ENCODE measurements at places on chromosomes 11 and 22.

GRCh38 chr22:19701420-19702145 is 12.7 kb upstream of the SEPTIN5 start:
- no peak for DNase-seq

DNA sequence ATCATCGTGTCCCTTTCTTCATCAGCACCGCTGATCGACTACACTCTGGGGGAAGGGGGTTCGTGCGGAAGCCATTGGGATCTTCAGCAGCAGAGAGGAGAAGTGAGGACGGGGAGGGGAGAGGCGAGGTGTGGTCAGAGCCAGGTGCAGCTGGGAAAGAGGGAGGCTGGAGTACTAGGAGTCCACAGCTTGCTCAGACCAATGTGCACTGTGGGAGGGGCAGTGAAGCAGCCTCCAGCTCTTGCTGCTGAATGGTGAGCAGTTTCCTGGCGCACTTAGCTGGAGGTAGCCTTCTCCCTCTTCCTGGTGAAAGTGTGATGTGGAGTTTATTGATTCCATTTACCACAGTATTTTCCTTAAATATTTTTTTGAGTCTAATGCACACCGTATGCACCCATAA is 99.0 kb upstream of the NECTIN1 start:
- no peak for DNase-seq

DNA sequence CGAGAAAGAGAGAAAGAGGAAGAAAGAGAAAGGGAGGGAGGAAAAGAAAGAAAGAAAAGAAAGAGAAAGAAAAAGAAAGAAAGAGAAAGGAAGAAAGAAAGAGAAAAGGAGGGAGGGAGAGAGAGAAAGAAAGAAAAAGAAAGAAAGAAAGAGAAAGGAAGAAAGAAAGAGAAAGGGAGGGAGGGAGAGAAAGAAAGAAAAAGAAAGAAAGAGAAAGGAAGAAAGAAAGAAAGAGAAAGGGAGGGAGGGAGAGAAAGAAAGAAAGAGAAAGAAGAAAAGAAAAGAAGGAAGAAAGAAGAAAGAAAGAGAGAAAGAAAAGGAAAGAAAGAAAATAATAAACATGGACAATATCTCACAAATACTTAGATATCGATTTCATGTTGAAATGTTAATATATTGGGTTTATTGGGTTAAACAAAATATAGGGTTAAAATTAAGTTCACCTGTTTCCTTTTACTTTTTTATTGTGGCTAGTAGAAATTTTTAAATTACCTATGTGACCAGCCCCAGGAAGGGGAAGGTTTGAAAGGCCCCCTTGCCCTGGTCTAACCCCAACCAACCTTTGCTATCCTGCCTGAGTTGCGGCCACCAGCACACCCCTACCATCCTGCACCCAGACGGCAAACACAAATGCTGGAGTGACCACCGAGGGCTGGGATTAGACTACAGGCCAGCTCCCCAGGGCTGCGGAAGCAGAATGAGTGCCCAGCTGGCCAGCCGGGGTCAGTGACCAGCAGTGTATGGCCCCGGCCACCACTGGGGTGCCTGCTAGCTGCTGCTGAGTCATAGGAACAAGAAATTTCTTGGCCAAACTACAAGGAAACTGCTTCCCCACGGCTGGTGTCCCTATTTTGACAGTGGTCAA is 81.0 kb upstream of the FGF3 start:
- DNase-seq = no peak

- no peak for DNase-seq
Observed at GRCh38 chr22:20982563-20982882, 426 bp downstream of the LZTR1 start.

- DNase-seq = no peak
Observed at GRCh38 chr22:41801147-41801819, 804 bp downstream of the CCDC134 start.

DNA sequence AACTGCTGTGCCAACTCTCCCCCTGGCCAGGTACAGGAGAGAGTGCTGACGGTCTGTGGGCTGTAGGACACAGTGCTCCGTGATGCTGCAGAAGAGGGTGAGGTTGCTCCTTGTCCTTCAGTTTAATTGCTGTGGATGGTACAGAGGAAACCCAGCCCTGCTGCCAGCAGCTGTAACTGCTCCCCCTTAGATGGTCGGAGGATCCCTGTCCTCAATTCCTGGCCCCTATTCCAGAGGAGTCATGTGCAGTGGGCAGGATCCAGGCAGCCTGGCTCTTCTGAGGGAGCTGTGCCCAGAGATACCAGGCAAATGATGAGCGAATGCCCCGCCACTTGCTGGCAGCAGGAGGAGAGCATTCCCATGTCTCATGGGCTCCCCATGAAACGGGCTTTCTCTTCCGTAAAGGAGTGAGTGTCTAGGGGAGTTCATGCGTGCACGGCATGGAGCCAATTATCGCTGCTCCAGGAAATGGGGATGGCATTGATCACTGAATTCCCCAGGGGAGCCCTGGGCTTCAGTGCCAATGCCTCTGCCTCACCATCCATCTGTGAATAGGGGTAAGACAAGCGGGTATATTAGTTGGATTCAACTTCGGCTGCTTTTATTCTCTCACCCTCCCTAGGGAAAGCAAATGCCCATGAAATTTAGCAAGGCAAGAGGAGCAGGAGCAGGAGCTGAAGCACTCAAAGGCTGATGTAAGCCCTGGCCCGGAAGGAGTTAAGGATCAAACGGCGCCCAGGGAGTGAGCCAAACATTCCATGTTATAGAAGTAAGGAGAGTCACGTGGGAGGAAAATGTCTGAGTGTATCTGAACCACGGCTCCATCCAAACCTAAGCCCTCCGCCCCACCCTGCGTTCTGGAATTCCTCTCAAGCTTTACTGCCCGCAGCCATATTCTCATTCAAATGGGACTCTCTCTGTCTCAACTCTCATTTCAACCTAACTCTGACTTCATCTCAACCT is 51.0 kb upstream of the CSNK2A3 start:
- no peak for DNase-seq

GRCh38 chr22:45212992-45213751 is 27.5 kb downstream of the KIAA0930 start:
- no peak for DNase-seq

DNA sequence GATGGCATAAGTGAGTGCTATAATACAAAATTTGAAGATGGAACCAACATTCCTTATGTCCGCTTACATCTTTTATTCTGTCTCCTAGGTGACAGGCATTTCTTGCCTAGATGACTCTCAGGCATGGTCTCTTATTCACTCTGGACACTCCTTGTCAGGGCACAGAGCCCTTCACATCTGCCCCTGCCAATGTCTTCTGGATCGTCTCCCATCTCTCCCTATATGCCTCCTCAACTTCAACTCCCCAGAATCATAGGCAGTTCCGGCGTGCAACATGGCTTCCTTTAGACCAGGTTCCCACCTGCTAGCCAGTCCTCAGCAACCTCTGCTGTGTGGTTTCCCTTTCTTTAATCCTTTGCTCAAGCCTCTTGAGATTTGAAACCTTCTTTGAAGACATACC is 300.9 kb downstream of the TENM4 start:
- DNase-seq = no peak

Measured in CD4-positive, alpha-beta T cell (primary cell).